ENCODE measurements at places on chromosomes 13 and 19.

GRCh38 chr13:111629016-111629415 lies 308.6 kb downstream of the TEX29 start:
- no peak for DNase-seq

GRCh38 chr19:17078036-17078919 lies 2.7 kb downstream of the MYO9B start:
- no peak for DNase-seq

DNA sequence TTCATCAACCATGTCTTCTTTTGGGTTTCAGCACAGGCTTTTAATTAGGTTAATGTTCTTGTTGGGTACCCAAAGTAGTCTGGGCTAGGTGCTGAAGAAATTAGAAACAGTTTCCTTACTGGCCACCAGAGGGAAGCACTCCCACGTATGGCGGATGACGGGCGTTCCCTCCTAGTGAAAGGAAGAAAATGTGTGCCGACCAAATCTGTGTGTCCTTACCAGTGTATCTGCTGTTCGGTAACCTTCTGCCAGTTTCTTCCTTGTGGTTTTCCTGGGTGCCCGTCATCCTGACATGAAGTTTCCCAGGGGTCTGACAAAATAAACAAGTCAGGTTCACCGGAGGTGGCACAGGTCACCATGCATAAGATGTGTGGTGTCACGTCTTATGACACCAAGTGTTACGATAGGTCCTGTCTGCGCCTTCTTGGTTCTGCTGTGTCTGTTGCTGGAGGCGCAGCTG lies 6.0 kb upstream of the WDR88 start:
- DNase-seq: peak; percentile 57

GRCh38 chr13:100438059-100438788 lies 150.4 kb downstream of the GGACT start:
- no peak for DNase-seq

DNA sequence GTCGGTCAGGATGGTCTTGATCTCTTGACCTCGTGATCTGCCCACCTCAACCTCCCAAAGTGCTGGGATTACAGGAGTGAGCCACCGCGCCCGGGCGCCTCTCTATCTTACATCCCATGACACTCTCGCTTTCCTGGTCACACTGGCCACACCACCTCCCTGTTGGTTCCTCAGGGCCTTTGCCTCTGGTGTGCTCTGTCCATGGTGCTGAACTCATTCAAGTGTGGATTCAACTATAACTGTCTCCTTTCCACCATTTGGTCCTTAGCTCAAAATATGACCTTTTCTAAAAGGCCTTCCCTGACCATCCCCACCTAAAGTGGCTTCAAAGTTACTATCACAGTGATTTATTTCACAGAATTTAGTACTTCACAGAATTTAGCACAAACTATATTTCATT lies 3.7 kb upstream of the SMIM17 start:
- DNase-seq: no peak

DNA sequence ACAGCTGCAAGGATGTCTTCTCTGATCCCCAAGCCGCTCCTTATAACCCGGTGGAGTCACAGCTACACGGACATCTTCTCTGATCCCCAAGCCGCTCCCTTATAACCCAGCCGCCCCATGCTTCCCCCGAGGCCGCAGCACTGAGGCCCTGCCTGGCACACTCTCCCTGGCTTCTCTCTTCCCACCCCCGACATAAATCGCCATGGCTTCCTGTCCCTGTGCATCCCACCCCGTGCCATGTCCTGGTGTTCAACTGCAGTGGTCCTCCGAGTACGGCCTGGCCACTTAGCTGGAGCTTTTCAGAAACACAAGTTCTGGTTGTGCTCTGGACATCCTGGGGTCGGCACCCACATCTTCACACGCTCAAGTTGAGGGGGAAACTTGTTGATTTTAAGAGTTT lies 60.4 kb downstream of the RASA3 start:
- DNase-seq: no peak

DNA sequence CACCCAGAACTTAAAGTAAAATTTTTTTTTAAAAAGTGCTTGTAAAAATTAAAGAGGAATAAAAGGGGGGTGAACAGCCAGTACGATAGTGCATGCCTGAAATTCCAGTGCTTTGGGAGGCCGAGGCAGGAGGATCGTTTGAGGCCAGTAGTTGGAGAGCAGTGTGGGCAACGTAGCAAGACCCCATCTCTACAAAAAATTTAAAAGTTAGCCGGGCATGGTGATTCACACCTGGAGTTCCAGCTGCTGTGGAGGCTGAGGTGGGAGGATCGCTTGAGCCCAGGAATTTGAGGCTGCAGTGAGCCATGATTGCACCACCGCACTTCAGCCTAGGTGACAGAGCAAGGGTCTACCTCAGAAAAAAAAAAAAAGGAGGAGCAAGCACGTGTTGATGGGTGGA lies 7.8 kb downstream of the ADAMTSL5 start:
- no peak for DNase-seq

DNA sequence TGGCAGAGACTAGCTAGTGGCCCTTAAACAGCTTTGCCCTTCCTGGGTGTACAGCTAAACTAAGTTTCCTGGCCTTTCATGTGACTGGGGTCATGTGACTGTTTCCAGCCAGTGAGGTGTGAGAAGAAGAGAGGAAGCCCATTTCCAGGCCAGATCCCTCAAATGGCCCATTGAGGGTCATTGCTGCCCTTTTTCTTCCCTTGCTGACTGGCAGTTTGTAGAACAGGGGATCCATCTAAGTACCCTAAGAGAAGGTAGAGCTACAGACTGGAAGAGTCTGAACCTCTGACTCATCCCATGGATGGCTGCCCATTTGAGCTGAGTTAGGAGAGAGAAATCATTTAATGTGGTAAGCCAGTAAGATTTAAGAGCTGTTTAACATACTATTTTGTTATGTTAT lies 2.8 kb downstream of the SWSAP1 start:
- DNase-seq: no peak

GRCh38 chr19:1237027-1237659 lies 662 bp downstream of the CBARP start:
- no peak for DNase-seq

DNA sequence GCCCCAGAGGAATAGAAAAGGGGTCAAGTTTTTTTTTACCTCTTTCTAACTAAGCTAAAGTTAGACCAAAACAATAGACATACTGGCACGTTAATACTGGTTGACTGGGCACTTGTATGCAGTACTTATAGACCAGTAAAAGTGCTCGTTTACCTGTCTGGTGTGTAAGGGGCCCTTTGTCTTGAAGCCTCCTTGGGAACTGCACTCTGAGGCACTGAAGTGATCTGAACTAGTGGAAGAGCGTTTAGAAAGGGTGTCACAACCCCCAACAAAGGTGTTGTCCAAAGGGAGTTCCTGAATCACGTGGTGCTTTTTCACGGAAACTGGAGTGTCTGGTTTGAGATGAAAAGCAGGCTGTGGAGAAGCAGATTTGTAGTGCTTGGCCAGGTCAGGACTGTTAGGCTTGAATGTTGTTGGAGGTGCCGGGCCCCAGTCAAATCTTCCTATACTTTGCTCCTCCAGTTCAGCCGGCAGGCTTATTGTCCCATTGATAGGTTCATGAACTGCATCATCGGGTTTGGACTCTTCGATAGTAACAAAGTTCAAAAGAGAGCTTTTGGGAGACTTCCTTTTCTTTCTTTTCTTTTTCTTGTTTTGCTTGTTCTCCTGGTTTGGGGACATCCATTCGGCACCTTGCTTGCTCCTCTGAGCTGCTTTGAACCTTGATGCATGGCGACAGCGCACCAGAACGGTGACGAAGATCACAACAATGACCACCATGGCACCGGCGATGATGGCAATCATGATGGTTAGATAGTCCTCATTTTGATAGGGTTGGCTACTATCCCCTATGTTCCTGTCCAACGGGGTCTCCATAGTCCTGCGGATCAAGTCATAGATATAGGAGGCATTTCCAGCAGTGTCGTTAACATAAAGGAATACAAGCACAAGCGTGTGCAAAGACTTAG lies 4.6 kb downstream of the PCDH9 start:
- no peak for DNase-seq

DNA sequence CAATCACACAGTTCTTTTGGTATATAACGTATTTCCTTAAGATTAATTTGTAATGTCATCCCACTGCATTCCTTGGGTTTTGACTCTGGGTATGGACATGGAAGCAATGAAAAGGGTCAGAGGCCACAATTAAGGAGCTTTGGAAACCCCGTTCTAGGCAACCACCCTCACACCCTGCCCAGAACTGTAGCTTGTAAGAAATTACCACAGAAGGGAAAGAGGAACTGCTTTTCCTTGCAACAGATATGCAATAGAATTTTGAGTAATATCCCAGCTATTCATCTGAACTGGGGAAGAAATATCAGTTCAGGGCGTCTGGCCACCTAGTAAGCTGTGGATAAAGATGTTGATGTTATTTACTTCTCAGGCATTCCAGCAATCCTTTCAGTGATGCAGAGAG lies 985 bp upstream of the CLC start:
- no peak for DNase-seq

DNA sequence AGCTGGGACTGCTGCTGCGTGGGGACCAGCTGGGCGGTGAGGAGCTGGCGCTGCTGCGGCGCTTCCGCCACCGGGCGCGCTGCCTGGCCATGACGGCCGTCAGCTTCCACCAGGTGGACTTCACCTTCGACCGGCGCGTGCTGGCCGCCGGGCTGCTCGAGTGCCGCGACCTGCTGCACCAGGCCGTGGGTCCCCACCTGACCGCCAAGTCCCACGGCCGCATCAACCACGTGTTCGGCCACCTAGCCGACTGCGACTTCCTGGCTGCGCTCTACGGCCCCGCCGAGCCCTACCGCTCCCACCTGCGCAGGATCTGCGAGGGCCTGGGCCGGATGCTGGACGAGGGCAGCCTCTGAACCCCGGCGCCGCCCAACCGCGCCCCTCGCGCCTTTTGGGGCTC lies 12.8 kb downstream of the TNFAIP8L1 start:
- DNase-seq: no peak

DNA sequence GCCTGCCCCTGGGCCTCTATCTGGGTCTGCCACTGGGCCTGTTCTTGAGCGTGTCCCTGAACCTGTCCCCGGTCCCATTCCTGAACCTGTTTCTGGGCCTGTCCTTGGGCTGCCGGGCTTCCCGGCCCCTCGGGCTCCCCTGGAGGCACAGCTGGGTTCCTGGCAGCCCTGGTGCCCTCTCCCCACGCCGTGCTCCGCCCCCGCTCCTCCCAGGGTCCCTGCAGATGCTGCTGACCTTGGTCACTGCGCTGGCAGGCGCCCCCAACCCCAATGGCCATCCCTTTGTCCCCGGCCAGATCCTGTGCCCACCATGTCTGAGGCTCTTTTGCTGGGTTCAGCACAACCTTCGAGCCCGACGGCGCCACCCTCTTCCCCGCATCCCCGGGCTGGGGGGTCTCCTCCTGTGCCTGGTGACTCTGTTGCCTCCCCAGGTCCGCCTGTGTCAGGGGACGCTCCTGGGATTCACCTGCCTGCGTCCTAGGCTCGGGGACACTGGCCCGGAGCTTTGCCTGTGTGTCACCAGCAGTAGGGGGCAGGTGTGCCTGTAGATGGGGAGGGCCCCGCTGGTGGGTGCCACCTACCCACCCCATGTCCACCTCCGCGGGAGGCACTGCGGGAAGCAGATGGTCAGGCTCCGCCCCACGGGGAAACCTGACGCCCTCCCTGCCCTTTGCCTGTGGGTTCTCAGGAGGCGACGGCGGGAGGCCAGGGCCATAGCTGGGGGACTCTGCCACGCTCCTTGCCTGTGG lies 41.0 kb upstream of the GRTP1 start:
- no peak for DNase-seq

DNA sequence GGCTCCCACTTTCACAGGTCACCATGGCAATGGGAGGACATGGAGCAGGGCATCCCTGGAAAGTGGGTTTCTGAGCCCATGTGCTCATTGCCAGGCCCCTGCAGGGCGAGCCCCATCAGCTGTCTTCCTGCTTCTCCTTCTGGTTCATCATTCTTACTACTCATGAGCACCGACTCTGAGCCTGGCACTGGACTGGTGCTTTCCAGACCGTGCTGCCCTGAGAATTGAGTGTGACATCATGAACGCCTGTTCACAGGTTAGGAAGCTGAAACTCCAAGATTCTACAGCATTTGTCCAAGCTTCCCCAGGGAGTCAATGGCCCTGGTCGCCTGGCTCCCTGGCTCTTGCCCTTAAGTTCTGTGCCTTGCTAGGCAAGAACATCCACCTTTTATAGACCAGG lies 210.4 kb upstream of the ZNF536 start:
- DNase-seq: no peak

- DNase-seq: no peak
Measured at GRCh38 chr13:43272851-43273250, 249.5 kb downstream of the DNAJC15 start.

DNA sequence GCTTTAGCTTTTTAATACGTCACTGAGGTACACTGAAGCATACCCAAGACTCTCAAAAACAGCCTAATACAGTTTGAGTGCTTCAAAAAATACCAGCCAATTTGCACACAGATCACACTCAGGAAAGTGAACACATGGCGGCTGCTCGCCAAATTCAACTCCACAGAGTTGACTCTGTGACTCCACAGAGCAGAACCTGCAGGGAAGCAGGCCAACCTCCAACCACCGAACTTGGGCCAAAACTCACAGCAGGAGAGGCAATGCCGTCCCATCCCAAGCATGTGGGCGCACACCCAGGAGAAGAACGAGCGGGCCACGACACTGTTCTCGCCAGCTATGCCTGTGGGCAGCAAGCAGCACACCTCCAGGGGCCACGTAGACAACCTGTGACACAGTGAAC lies 21.1 kb downstream of the ELL start:
- no peak for DNase-seq

DNA sequence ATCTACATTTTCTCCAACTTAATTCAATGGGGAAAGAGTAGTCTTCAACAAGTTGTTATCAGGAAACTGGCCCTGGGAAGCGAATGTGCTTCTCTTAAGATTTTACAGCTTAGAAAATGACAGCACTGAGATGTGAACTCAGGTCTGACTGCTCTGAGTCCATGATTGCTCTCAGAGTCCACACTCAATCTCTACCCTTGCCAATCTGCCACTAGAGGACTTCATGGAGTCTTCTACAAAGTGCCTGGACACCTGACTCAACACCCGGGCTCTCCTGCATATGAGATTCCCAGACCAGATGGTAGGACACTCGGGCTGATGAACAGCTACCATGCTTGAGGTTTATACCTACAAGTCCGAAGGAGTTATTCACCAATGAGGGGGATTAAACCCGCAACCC lies 74.8 kb downstream of the ABCC4 start:
- no peak for DNase-seq

GRCh38 chr13:40578055-40578454 lies 88.4 kb downstream of the FOXO1 start:
- DNase-seq: no peak

- DNase-seq: no peak
Measured at GRCh38 chr13:28316129-28316528, 177.8 kb downstream of the PAN3 start.

- no peak for DNase-seq
Measured at GRCh38 chr13:30984620-30985019, 52.2 kb downstream of the TEX26 start.
